ENCODE measurements at places on chromosomes 2 and 18.

DNA sequence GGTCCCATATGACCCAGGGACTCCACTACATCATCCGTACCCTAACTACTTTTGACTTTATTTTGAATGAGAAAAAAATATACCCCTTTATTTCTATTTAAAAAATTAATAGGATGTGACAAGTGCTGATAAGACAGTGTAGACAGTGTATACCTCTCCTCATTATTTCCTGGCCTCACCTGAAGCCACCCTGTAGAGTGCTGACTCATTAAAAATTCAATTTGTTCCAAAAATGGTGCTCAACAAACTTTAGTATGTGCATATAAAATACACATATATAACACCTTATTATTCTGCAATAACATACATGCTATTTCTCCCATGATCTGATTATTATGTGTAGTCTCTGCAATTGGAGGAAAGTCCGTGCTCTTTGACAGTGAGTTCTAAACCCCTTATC lies 20.8 kb downstream of the NOL4 start:
- no peak for DNase-seq

- DNase-seq = no peak
These were observed 266.8 kb upstream of the CRIM1 start for GRCh38 chr2:36088716-36089328.

DNA sequence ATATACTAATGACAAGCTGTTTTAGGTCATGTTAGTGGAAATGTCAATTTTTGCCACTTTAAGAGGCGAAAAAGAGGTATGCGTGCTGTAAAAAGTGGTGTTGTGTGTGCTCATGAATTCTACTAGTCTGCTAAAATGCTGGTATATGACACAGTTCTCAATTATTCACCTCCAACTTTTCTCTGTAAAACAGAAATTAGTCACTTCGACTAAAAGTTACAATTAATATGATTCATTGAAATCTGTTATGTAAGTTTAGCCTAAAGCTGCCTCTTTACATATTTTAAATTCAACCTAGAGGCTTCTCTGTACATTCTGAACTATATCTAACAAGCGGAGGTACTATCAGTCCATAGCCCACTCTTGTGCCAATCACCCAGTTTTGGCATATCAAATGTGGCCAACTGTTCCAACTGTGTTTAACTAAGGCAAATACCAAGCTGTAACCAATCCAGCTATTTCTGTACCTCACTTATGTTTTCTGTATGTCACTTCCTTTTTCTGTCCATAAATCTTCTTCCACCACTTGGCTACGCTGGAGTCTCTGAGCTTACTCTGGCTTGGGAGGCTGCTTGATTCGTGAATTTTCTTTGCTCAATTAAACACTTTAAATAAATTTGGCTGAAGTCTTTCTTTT lies 20.8 kb downstream of the BAZ2B start:
- DNase-seq = no peak

- DNase-seq = no peak
These were observed 242.6 kb downstream of the THSD7B start for GRCh38 chr2:137007938-137008337.

GRCh38 chr18:13530879-13531387 lies 195.4 kb downstream of the FAM210A start:
- DNase-seq = peak; percentile 41

DNA sequence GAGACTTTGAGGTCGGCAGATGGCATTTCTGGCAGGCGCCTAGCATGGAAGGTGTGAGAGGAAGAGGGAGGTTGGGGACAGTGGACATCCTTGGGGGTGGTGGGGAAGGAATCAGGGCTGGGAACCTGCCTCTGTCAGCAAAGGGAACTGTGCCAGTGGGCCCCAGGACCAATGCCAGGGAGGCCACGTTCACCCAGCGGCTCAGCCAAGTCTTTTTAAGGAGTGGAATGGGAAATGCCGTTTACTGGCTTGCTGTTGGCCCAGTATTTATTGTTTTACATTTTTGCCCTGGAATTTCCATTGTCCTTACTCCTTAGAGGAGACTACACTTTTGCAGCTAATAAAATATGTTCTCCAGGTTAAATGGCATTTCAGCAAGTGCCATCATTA lies 135.2 kb downstream of the MCFD2 start:
- DNase-seq = no peak

GRCh38 chr2:221833966-221834365 lies 261.9 kb upstream of the EPHA4 start:
- no peak for DNase-seq

- no peak for DNase-seq
These were observed 2.2 kb downstream of the MPP4 start for GRCh38 chr2:201696151-201696659.

DNA sequence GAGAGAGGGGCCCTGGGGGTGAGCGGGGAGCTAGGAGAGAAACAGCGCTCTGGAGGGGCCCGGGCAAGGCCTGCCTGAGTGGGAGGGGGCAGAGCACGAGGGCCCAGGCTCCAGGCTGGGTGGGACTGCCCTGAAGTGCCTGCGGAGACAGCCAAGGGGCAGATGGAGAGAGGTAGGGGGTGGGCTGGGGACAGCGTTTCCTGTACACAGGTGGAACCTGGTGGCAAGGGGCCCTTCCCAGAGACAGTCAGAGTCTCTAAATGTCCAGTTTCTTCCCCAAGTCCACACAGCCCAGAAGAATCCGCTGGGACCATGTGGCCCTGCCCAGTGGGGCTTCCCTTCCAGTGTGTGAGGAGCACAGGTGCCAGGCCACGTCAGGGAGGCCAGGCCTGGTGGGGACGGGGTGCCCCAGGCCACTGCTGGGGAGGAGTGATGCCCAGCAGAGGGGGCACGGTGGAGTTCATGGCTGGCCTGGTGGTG lies 1.7 kb upstream of the GPR35 start:
- DNase-seq = no peak

DNA sequence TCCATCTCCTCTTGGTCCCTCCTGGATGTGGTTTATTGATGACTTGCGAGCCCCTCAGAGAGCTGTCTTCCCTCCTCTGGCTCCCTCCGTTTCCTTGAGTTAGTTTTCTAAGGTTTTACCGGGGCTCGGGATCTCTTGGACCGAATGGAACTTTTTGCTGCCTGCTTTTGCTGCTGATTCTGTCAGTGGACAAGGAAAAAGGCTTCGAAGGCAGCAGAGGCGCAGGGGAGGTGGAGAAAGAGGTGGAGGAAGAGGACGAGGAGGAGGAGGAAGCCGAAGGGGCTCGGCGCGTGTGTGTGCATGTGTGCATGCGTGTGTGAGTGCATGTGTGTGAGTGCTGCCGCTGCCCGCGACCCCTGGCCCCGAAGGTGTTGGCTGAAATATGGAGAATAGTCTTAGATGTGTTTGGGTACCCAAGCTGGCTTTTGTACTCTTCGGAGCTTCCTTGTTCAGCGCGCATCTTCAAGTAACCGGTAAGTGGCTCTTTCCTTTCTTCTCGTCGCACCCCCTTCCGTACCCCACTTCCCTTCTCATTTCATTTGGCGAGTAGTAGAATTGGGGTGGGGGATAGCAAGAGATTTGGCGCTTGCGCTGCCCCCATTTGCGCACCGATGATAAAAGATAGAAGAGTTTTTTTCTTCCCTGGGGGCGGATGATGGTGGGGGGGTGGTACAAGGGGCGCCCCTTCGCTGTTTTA lies 557 bp downstream of the DCC start:
- DNase-seq = no peak

DNA sequence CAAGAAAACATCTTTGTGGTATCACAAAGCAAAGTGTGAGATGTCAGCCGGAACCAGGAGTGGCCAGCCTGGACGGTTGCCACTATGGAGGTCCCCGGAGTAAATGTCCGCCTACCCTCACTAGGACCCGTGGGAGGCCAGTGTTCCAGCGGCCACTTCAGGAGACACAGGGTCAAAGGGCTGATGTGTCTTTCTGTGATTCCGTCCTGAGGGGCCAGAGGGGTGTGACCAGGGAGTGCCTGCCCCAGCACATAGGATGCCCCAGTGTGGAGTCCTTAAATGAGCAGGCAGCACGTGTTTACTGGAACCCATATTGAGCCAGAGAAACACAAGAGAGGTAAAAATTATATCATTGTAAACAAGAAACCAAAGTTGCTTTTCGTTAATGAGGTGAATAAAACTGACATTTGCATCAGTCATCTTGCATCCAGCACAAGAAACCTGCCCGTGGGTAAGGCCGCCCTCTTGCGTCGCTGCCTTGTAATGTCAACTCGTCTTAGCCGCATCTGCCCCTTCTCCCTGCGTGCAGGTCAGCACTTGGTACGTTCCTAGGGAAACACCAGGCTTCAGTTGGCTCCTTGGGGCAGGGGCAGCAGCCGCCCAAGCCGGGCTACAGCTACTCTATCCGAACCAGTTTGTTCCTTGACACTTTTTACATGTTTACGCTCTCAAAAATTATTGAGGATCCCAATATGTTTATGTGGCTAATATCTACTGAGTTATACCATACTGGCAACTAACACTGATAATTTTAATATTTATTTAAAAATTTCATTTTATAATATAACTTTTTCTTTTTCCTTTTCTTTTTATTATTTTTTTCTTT lies 46.7 kb upstream of the LAPTM4A start:
- DNase-seq = peak; percentile 89

GRCh38 chr2:103880081-103880834 lies 973.7 kb upstream of the POU3F3 start:
- DNase-seq = no peak

- peak; percentile 48 for DNase-seq
These were observed 28.3 kb upstream of the UBE2E3 start for GRCh38 chr2:180952082-180952481.

- DNase-seq = no peak
These were observed 33.9 kb downstream of the RAB31 start for GRCh38 chr18:9741793-9742523.

DNA sequence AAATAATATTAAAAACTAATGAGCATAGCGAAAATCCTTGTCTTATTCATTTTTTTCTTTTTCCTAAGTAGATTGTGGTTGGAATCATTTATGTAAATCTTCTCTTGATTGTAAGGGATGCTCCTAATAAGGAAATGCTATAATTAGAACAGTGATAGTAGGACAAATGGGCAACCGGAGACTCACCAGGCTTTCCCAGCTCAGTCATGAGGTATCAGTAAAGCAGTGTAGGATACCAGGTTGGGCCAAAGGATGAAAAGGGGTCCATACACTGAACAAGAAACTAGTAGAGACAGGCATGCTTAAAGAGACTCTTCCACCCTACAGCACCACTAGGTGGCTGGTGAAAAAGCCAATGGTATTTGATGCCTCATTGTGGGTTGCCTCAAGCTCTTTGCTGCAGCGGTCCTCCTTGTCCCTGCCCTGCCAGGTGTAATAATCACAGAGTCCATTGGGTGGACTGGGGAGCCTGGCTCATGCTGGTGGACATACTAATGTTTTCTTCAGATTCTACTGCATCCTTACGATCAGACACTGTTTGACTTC lies 71.4 kb upstream of the FAM98A start:
- DNase-seq = peak; percentile 15

GRCh38 chr2:74464406-74464805 lies 776 bp downstream of the MOGS start:
- DNase-seq = no peak

DNA sequence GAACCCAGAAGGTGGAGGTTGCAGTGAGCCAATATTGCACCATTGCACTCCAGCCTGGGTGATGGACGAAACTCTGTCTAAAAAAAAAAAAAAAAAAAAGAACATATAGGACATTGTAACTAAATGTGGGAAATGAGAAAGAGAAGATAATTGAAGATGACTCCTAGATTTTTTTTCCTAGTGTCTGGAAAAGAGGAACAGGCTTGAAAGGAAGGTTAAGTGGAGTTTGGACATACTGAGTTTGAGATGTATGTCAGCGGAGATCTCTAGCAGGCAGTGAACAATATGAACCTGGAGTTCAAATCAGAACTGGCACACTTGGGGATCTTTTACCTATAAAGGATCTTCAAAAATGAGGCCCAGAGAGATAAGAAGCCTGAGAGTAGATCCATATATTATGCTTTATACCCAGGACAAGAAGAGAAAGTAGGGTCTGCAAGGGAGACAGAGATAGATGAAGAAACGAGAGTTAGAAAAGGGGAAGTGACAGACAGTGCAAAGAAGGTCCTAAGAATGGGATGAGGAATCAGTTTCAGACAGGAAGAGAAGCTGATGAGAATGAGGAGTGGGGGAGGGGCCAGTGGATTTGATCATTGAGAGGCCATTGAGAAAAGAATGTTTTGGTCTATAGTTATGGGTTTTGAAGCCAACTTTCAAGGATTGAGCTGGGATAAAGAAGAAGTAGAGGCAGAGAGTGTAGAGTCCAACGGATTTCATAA lies 46.9 kb upstream of the CD28 start:
- peak; percentile 69 for DNase-seq

DNA sequence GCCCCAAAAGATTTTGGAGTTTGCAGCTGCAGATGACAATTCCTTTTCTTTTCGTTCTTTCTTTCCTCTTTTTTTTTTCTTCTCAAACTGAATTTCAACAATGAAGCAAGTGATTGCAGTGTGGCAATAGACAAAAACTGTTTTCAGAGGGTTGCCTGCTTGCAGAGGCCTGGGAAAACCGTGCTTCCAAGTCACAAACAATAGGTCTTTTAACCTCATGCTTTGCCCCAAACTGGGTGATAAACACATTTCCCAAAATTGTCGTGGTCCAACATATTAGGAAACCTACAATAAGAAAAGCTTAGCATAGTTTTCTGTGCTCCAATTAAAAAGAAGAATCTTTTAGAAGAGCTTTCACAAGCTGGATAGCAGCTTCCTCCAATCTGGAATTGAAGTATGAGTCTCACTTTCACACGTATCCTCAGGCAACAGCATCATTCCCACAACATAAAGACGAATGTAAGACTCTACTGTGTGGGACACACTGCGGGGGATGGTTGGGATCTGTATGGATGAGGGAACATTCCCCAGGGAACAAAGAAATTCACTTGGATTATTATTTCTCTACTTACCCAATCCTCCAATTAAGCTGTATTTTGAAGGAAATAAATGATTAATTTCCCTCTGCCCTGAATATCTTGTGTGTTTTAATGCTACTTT lies 656.1 kb downstream of the RNF144A start:
- DNase-seq = no peak

DNA sequence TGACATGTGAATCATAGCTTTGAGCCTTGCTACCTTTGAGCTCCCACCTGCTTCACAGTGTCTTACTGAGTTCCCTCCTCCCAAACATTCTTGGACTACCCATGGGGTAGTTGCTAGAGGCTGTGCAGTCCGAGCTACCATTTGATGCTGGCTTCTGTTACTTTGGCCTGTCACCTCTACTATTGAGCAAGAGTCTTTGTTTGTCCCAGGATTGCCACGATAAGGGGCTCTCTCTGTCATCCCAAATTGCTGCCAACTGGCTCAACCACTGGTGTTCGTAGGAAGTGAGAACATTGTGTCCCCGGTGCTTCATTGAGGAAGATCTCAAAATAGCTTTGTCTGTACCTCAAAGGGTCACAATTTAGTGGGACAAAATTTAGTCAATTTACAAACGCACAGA lies 59.1 kb upstream of the PAX8 start:
- DNase-seq = no peak

DNA sequence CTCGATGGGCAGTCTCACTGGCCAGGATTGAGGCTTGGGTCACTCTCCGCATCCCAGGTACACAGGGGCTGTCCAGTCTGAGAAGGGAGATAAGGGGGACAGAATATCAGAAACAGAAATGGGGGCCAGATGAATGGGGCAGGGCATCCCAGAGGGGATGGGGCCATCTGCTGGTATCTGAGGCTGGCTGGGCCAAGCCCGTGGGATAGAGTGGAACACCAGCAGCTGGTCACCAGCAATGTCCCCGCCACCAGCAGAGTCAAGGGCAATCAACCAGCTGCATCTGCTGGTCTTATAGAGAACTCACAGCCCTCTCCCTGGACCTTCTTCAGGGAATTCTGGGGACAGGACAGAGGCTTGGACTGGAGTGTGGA lies 128.8 kb upstream of the HAAO start:
- no peak for DNase-seq
